ENCODE measurements at places on chromosomes 12 and 14.

GRCh38 chr14:88299865-88300530, 23.1 kb downstream of the KCNK10 start:
- DNase-seq = no peak

GRCh38 chr12:57609781-57610553, 1.3 kb upstream of the ARHGEF25 start:
- no peak for DNase-seq

DNA sequence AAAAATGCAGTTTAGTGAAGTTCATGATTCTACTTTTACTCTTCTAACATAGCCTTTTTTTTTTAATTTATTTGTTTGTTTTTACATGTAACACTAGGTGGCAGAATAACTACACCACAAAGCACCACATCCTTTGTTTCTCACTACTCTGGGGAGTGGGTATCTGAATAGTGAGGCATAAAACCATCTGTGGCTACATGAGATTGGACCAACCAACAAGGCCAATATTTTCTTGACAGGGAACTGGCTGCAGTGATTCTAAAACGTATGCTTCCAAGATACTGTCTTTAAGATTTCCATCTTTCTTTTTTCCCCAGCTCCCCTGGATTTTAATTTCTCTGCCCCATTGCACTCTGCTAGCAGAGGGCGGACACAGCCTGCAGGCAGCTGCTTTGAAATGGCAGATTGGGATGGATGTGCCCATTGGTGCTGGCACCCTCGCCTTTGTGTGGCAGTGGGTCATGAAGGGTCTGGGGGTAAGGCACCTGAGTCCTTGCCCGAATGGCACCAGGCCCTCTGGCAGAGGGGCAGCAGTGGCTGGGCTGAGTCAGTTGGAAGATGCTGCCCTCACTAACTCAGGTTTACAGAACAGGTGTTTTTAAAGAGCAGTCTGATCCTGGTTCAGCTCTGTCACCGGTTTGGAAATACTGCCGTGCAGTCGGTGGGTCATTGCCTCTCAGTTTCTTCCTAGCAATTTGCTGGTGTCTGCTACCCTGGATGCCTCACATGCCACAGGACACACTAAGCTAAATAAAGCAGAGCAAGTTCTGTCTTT, 429.1 kb downstream of the RAD51B start:
- DNase-seq = no peak

GRCh38 chr12:97912943-97913342, 450.3 kb downstream of the RMST start:
- DNase-seq = no peak

- no peak for DNase-seq
These were observed 82.4 kb downstream of the NINJ2 start for GRCh38 chr12:580813-581212.

- DNase-seq = peak; percentile 72
These were observed 21.6 kb upstream of the CACNA2D4 start for GRCh38 chr12:1939801-1940607.

GRCh38 chr12:123150744-123151456, at the start of gene PITPNM2:
PITPNM2 (minus strand) TSS chr12:123151090; CDS start chr12:123034590, 116,500 bp downstream.
- peak; percentile 17 for DNase-seq

GRCh38 chr12:26564391-26564790, 268.6 kb downstream of the ITPR2 start:
- DNase-seq = no peak

DNA sequence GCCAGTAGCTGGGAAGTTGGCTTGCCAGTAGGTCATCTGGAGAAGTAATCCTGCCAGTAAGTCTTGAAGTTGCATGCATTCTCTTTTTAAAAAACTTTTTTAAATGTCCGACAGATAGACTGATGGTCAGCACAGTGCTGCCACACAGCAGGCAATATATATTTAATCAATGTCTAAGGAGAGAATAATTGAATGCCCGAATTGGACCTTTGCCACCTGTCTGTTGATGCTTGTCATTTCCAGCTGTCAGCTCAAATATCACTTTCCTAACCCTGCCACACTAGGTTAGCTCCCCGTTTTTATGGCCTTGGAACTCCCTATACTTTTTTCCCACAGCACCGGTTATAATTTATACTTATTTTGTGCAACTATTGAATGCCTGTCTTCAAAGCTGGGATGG, 2.1 kb upstream of the SLC15A4 start:
- DNase-seq = no peak
